Esophagus squamous epithelium (tissue), 5 donors: ENCODE measurements at places on chromosomes 2 and 18.

DNA sequence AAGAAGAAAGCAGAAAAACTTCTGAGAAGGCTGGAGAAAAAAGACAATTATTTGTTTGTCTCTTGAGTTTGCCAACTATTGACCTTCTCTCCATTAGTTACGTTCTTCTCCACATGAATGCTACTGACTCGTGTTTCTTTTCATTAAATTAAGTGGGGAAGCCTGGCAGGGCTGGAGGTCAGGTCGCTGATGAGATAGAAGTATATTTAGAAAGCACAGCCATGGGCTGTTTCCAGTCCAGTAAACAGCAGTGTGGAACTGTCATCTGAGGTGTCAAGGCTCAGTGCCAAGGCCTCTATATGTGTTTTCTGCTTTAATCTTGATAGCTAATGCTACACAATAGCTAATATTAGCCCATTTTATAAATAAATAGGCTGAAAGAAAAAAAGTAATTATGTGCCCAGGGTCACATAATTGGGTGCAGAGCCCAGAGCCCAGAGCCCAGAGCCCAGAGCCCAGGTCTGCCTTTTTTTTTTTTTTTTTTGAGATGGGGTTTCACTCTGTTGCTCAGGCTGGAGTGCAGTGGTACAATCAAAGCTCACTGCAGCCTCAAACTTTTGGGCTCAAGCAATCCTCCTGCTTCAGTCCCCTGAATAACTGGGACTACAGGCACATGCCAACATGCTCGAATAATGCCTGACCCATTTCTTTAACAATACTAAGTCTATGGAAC, 6.3 kb downstream of the MSGN1 start:
- DNase-seq: no peak

- no peak for DNase-seq
These were observed 61.9 kb downstream of the SPRED2 start for GRCh38 chr2:65370387-65371073.

GRCh38 chr2:50611351-50611871, 420.5 kb downstream of the NRXN1 start:
- DNase-seq: no peak

DNA sequence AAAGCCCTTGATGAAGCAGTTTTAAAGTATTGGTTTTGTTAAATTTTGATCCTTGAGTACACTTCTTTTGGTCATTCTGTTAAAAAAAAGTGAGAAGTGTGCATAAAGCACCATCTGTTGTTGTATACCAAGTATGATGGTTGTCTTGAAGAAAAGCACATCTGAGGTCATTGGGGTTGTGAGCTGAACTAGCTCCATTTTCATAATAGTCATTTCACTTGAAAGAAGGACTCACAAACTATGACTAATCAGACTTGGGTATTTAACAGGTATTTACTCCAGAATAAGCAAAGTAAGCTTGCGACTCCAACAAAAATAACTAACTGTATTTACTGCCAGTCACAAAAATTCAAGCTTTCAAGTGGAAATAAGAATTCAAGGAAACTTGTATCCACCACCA, 35.1 kb downstream of the CHN1 start:
- DNase-seq: no peak

DNA sequence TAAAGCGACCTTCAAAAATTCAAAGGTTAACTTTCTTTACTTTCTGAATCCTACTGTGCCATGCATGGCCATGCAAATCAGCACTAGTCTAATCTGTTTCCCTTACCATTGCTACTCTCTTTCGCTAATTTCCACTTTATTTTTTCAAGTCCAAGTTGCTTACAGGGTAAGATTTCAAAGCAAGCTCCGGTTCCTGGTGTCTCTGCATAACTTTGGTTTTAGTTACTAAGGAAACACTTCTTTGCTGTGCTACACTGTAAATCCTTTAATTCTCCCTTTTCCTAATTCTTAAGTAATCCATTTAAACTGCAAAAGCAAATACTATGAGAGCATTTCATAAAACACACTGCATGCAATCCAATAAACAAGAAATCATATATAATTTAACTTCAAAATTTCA, 383.5 kb upstream of the LYPD1 start:
- DNase-seq: no peak

DNA sequence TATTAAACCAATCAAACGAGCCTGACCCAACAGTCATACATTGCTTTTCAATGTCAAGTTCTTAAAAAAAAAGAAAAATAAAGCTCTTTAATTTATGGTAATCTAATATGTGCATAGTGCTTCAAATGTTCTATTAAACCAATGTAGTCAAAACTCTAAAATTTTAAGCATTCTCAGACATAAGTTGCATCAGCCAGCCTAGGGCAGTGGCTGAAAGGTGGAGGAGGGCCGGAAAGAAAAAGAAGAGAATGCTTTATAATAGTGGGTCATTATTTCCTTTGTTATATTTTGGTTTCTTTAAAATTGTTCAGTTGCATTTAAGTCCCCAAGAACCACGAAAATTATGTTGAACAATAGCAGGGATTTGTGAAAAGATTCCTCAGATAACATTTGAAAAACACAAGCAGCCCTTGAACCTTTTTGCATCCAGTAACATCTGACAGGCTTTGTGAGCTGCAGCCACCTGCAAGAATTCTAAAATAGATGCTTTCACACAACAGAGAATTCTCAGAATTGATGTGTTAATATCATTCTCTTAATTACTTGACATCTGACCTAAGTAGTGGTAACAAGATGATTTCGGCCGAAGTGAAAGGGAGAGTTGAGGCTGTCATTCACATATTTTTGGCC, 252.1 kb downstream of the CDCA7 start:
- DNase-seq: no peak

GRCh38 chr2:9103663-9104277, 100.3 kb upstream of the MBOAT2 start:
- DNase-seq: no peak

DNA sequence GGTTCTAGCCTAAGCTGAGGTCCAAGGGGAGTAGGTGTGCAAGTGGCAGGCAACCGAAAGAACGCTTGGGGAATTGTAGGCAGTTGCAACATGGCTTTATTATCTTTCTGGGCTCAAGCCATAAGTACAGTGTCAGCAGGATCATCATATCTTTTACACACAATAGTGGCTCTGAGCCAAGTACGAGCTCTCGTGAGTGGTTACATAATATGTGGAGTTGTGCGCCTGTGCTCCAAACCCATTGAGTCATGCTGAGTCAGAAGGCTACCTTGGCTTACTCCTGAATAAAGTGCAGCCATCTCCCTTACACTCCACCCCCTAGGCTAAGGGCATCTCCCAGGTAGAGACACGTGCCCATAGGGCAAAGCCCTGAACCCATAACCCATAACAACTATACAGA, 233.9 kb downstream of the SATB2 start:
- no peak for DNase-seq

DNA sequence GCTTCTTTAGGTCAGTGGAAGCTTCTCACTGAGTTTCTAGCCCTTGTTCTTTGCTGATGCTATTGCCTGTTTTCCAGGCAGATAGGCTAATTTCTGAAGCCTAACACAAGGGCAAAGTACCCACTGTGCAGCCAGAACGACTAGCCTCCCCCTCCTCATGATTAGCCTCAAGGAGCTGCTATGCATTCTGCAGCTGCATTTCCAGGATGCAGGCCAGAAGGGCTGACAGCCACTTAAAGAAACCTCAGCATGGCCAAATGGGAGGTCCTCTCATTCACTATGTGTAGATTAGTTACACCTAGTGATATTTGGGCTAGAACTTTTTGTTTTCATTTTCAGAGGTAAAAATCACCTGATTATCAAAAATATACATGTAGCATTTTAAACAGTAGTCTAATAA, 216.0 kb downstream of the RAD51AP2 start:
- DNase-seq: no peak

GRCh38 chr2:237257471-237257951, 156.5 kb downstream of the COL6A3 start:
- DNase-seq: no peak

- DNase-seq: no peak
These were observed 558.2 kb upstream of the PIK3C3 start for GRCh38 chr18:41396861-41397260.

DNA sequence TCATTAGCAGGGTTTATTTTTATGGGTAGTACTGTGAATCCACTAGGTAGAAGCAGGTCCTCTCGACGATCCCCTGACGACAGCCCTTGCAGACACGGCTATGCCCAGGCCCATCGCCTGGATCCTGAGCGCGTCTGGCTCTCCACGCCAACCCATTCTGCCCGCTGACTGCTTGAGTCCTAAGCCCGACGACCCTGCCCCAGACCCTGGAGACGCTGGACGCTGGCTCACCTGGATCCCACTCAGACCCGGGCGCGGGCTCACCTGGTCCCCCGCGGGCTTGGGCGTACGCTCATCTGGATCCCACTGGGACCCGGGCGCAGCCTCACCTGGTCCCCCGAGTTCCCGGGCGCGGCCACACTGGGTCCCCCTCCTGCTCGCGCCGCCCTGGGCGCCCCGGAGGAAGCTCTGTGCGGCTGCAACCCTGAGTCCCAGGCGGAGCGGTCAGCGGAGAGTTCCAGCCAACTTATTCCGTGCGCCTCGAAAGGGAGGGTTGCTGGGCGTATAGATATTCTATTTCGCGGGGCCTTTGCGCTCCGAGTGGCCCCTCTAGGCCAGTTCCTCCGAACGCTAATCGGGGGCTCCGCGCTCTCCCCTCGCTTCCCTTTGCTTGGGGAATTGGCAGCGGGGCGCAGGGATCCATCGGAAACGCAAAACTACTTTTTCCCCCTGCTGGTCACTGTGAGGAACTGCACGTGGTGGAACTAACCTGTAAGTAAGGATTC, 22.4 kb upstream of the RMP24 start:
- DNase-seq: no peak

DNA sequence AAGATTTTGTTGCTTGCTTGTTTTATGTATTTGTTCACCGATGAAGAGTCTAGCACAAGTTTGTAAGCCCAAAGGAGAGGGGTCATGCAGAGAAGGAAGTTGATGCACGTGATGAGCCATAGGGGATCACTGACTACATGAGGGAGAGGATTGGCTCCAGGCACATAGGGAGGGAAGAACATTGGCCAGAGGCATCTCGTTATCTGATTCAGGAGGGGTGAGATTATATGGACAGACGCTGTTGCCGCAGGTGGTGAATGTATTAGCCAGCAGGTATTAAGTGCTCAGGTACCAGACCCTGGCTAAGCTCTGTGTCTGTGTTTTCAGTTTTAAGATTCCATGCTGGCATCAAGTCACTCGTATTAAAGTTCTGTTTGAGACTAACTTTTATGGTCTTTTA, 91.8 kb upstream of the CHST9 start:
- no peak for DNase-seq

DNA sequence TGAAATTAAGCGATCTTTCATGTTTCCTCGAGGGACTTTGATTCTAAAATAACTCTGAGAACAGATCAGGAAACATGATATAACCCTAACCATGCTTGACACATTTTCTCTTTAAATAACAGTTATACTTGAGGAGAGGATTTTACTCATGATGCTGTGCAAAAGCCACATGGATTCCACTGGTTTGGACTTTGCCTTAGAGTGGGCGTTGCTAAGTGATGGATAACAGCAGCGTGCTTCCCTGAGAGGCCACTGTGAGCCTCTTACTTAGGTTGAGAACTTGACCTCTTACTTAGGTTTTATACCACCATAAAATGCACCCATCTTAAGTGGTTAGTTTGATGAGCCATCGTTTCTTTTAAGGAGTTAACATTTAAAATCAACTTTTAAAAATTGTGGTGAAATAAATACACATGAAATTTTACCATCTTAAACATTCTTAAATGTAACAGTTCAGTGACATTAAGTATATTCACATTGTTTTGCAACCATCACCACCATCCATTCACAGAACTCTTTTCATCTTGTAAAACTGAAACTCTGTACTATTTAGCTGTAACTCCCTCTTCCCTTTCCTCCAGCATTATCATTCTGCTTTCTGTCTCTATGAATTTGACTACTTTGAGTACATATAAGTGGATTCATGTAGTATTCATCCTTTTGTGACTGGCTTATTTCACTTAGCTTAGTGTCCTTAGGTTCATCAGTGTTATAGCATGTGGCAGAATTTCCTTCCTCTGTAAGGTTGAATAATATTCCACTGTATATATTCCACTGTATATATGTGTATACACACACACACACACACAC, 22.6 kb downstream of the ANXA4 start:
- DNase-seq: no peak

GRCh38 chr2:54176577-54176976, 61.2 kb downstream of the ACYP2 start:
- no peak for DNase-seq

DNA sequence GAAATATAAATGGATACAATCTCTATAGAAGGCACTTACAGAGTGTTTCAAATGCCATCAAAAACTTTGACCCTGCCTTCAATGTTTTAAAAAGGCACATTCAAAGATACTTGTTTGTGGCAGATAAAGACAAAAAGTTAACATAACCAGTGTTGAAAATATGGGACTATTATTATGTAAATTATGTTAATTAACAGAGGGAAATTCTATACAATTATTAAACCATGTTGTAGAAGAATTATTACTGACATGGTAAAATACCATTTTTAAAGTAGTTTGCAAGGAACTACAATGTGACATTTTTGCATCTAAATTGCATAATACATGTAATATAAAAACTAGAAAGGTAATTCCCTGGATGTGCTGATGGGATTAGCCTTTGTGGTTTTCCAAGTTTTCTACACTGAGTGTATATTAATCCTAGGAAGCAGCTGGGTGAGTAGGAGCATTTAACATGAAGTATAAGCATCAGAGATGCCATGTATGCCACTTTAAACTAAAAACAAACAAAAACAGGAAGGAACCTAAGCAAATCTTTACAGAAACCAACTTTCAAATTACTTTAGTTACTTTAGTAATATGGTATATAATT, 21.7 kb downstream of the MIB1 start:
- no peak for DNase-seq

GRCh38 chr2:174054926-174055325, 89.8 kb upstream of the SP3 start:
- no peak for DNase-seq

GRCh38 chr18:39039813-39040212, 1474.2 kb upstream of the CELF4 start:
- no peak for DNase-seq

DNA sequence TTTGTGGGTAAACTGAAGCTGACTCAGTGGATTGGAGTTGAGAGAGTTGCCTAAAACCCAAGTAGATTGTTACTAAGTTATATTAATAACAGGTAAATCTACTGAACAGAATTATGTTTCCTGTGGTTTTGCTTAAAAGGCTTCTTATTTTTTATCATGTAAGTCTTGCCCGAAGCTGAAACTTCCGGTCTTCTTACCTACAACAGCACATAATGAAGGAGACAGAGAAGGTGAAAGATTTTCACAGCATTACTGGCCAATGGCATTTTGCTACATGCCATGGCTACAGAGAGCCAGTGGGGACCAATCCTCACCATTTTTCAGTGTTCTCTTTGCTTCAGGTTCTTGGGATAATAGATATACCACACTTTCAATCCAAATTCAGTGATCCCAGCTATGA, 220.0 kb downstream of the ERBB4 start:
- no peak for DNase-seq

DNA sequence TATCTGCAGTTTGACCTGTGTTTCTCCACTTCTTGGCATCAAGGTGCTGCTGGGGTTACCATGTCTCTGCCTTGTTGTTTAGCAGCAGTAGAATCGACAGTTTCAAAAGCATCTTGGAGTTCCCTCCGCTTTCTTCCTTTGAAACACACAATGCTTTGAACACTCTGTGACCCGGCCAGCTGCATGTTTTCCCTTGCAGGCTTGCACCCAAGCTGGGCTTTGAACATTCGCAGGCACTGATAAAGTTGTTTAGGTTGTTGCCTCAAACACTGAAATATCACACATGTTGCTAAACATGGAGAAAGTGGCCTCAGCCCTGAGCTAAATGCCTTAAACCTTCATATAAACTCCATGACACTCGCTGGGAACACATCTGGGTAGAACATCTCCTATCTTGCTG, 251.7 kb downstream of the TSN start:
- DNase-seq: no peak
